ENCODE measurements at places on chromosomes 12 and 14.
A peak's percentile ranks its signal among the peaks of the same experiment; 100 is the strongest.

DNA sequence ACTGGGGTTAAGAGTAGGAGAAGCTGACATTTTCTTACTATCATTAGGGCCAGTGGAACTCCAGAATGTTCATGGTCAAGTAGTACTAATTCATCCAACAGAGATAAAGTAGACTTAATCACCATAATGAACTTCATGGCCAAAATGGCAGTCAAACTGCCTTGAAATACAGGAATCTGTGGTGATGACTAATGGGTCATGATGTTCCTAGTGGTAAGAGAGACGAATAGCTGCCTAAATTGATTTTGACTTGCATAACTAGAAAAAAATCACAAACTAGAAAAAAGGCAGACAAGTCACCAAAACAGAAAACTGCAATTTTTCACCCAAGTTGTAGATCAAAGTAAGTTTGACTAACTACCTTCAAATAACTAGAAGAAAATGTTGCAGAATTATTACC lies 138.5 kb downstream of the MGAT4C start:
- DNase-seq, result no peak

- no peak for DNase-seq
These were observed 5.6 kb upstream of the NFATC4 start for GRCh38 chr14:24362241-24362960.

GRCh38 chr12:96441816-96442215 lies 41.6 kb upstream of the CDK17 start:
- DNase-seq, result no peak

GRCh38 chr12:42885677-42886076 lies 296.1 kb upstream of the PRICKLE1 start:
- no peak for DNase-seq

DNA sequence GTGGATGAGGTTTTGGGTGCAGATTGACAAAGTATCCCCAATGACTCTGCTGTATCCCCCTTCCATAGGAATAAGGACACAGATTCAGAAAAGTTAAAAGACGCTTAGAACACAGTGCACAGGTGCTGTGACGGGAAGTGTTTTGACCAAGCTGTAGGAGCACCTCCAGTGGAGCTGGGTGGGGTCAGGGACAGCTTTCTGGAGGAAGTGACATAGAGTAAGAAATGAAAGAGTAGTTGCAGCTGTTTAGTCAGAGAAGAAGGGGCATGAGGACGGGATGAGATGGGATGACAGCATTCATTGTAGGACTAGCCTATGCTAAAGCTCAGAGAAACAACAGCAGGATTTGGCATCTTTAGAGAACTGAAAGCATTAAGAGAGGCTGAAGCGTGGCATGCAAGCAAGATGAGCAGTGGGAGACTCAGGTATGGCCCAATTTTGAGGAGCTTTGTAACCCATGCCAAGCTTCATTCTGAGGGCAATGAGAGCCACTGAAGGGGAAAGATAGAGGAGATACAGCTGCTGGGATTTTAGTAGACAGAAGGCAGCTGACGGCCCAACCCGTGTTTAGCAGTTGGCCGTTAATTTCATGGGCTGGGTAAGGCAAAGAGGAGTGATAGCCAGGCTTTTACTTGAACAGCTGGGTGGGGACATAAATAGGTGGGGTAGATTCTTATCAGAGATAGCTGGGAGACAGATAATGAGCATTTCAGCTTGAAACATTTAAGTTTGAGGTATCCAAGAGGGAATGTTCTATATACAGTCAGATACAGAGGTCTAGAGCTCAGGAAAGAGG lies 131.8 kb upstream of the KRAS start:
- no peak for DNase-seq

DNA sequence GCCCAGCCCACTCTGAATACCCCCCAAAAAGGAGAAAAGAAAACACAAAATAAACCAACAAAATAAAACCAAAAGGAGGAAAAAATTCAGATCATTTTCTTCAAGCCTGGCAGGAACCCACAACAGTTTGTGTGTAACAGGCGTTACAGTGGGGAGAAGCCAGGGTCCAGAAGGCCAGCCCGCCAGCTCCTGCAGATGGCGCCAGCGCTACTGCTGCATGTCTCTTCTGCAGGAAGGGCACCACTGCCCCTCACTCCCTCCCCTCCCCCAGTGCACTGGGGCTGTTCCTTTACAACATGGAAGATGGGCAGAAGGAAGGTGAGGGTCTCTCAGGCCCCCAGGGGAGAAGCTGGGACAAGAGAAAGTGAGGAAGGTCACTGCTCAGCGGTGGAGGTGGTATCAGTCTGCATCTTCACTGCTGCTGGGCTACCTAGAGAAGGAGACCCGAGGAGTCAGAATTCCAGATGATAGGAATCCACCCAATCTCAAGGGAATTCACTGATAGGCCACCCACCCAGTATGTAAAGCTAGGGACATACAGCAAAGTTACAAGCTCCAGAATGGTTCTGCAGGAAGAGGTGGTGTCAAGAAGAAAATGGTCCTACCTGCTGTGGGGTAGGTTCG lies 2.3 kb upstream of the NOP2 start:
- DNase-seq, result peak; percentile 71

GRCh38 chr12:62684570-62685295 lies 218.1 kb downstream of the MON2 start:
- no peak for DNase-seq

DNA sequence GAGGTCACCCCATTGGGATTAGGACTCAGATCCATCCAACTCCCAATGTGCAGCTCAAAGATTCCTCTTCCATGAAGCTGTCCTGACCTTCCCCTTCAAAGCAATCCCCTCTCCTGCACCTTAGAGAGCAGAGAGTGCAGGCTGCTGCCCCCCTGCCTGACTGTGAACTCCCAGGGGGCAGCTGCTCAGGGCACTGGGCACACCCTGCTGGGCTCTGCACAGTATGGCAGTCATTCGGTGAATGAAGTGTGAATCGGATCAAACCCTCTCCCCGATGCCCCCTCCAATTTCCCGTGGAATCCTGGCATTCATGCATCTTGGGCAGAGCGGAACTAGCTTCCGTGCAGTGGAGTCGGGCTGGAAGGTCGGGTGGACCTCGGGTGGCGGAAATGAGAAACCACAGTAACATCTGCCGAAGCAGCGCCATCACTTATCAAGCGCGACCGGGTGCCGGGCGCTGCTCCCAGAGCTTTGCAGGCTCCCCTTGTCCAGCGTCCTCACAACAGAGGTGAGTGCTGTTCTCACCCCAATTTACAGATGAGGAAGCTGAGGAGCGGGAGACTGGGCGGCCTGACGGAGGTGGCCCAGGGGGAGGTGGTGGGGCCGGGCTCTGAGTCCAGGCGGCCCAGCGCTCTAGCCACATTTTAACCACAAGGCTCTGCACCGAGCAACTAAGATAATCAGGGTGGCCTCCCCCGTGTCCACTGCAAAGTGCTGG lies 14.7 kb downstream of the GALNT9 start:
- peak; percentile 18 for DNase-seq

- DNase-seq, result no peak
These were observed 153.2 kb upstream of the PRICKLE1 start for GRCh38 chr12:42742716-42743115.

GRCh38 chr12:49231878-49232655 lies 32.8 kb upstream of the TUBA1C start:
- DNase-seq, result no peak

DNA sequence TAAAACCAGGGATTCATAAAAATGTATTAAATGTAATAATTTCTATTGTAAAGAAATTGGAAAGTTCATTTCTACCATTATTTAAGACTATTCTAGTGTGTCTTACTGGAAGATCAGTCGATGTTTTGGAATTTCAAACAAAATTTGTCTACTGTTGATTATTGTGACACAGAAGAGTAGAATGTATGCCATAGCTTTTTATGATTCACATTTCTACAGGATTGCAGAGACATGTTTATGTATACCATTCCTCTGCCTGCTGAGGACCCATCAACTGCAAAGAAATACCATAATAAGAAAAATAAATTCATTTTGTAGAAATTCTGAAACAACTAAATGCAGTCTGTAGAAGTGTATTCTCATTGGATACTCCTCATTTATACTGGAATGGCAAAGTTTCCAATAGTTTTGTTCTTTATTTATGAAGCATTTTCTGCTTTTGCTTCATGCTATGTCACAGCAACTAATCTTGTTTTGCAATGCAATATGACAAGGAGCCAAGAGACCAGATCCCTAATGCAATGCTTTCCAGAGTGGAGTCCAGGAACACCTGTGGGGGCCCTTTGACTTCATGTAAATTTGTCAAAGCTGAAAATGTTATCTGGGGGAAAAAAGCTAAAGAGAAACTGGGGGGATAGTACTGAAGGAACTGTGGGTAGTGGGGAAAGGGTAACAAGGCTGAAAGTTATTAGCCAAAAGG lies 172.9 kb upstream of the LRIG3 start:
- no peak for DNase-seq

DNA sequence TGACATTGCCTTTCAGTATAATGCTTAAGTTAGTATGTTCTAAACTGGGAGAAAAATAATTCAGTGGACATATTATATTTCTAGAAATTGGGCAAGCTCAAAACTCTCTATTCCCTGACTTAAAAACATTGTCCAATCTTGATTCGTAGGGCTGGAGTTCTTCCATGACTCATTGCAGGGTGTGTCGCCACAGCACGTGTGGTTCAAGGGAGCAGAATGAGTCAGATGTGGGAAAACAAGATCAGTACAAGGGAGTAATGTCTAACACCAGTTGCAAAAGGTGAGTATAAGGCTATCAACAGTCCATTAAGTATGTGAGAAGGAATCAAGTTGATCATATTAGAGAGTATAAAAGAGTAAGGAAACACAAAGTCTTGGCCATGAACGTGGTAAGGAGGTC lies 887.0 kb downstream of the TMTC2 start:
- DNase-seq, result no peak

DNA sequence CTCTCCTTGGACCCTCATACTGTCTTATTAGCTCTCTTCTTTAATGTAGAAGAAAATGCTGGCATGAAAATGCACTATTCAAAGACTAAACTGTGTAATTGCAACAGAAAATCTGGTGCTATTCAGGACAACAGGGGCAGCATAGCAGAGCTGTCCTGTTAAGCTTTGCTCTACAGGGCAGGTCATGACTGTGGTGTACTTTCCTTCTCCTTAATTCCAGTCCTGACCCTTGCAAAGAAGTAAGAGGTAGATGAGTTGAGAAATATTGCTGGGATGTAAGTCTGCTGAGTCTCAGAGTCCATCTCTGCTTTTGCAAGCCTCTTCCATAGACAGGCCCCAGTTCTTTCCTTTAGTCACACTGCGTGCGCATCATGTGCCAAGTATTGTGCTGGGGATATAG lies 52.6 kb upstream of the STK38L start:
- DNase-seq, result no peak

DNA sequence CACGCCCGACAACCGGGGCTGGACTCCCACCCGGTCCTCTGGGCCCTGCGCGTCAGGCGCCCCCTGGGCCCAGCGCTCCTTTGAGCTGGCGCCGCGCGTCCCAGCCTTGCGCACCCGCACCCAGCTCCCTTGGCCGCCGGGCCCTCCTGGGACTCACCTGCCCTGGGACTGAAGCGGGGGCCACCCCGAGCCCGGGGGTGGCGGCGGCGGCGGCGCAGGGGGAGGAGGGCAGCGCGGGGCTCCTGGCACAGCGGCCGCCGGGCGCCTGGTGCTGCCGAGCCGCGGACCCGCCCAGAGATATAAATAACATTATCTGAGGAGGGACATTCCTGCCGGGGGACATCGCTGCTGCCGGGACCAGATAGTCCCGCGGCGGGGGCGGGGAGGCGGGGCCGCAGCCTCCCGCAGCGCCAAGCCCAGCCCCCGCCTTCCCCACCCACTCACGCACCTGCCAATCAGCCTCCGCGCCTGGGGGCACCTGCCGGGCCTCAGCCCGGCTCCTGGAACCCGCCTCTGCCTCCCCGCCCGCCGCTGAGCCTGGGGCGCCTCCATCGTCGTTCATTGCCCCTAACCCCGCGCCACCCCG lies at the start of gene SPTB:
TSS of gene SPTB (minus strand) at position 273 of the 586 bp plus-strand sequence. CDS start 56,813 bp downstream, outside the sequence.
- DNase-seq, result peak; percentile 32

- DNase-seq, result no peak
These were observed 3.5 kb downstream of the AICDA start for GRCh38 chr12:8609061-8609570.

- DNase-seq, result peak; percentile 67
These were observed 29.5 kb downstream of the VPS37B start for GRCh38 chr12:122866379-122866778.

GRCh38 chr12:12716151-12716792 lies 896 bp upstream of the CDKN1B start:
- no peak for DNase-seq

DNA sequence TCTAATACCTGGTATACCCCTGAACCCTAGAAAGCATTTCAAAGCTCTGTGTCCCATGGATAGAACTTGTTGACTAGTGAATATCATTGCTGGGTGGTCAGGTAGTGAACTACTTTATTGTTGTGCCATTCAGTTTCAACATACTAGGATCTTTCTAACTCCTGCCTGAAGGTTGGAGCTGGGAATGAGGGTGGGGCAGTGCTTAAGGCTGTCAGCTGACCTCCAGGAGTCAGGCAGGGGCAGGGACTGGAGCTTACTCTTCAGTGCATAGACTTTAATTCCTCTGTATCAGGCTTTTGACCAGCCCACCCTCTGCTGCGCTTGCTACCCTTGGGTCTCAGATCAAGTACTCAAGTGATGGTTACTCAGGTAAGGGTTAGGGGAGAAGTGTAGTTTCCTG lies 102.6 kb upstream of the RFX4 start:
- no peak for DNase-seq

DNA sequence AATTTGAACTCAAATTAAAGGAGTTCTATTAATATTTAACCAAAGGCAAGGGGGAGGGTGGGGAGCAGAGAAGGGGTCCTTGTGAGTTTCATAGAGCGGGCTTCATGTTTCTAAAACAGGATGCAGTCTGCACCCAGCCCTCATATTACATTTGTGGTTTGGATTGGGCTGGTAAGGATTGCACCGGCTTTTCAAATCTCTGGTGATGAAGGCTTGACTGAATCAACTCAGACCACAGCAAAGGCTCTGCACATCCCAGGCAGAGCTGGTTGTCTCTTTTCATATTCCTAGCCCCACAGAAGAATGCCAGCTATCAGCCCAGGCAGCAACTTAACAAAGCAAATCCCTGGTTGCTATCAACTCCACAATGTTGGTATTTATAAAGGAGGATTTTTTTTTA lies 1221.4 kb downstream of the VRK1 start:
- no peak for DNase-seq

GRCh38 chr12:46493834-46494181 lies 121.2 kb upstream of the SLC38A2 start:
- no peak for DNase-seq

DNA sequence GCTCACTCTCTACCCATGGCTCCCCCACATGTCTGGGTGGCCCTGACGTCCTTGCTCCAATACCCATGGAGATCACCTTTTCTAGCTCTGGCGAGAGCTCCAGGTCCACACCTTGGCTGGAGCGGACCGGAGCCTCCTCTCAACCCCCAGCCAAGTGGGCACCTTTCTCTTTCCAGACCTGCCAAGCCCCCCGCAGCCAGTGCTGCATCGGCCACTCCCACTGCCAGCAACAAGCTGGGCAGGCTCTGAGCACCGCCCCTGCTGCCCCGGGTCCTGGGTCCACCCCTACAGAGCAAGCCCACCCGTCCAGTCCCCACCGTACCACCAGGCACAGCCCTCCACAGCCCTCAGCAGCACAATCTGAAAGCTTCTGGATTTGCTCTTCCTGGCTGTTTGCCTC lies 98.2 kb upstream of the C14orf180 start:
- no peak for DNase-seq
